ENCODE measurements at places on chromosomes 3 and 15. TPM values are rescaled to one million over a fixed set of nuclear protein-coding genes. Genes with fewer than 3 reads are reported as not detected.

The SOX14 gene
- 0.39 TPM for polyA plus RNA-seq

The SLC22A13 gene
- 0.26 TPM for polyA plus RNA-seq

The ZMYND10 gene
- 0.24 TPM for polyA plus RNA-seq

The DLEC1 gene
- polyA plus RNA-seq = 0.66 TPM

The AMIGO3 gene
- 3.5 TPM for polyA plus RNA-seq

The ACP3 gene
- 1.1 TPM for polyA plus RNA-seq

The SKOR1 gene
- not detected for polyA plus RNA-seq

The ZBTB20 gene
- polyA plus RNA-seq = 2.0 TPM

The RUVBL1 gene
- polyA plus RNA-seq = 137 TPM

The SLC28A2 gene
- 0.14 TPM for polyA plus RNA-seq

The CPB1 gene
- not detected for polyA plus RNA-seq

The ZNF80 gene
- not detected for polyA plus RNA-seq

The LMOD3 gene
- not detected for polyA plus RNA-seq

The SMCO1 gene
- polyA plus RNA-seq = not detected

The SLC2A2 gene
- not detected for polyA plus RNA-seq

The PLA1A gene
- polyA plus RNA-seq = not detected

The C15orf61 gene
- 5.9 TPM for polyA plus RNA-seq

The SPATA16 gene
- polyA plus RNA-seq = not detected

The GOLGA8Q gene
- polyA plus RNA-seq = not detected

The CCDC13 gene
- 0.42 TPM for polyA plus RNA-seq

The UQCC5 gene
- 157 TPM for polyA plus RNA-seq

The RPS27L gene
- 1,086 TPM for polyA plus RNA-seq

The KPNA4 gene
- 17.8 TPM for polyA plus RNA-seq

The PCSK6 gene
- 1.7 TPM for polyA plus RNA-seq

The ESYT3 gene
- 3.5 TPM for polyA plus RNA-seq

The LCTL gene
- polyA plus RNA-seq = 3.2 TPM

The CALML4 gene
- polyA plus RNA-seq = 16.2 TPM

The KCNMB2 gene
- 0.53 TPM for polyA plus RNA-seq

The ZNF385D gene
- polyA plus RNA-seq = 9.7 TPM

The INSYN1 gene
- 0.10 TPM for polyA plus RNA-seq

The ACVR2B gene
- 25.3 TPM for polyA plus RNA-seq

The GP9 gene
- not detected for polyA plus RNA-seq

The GCHFR gene
- polyA plus RNA-seq = 40.2 TPM

The TJP1 gene
- 76.2 TPM for polyA plus RNA-seq

The HIGD2B gene
- polyA plus RNA-seq = 0.45 TPM

The CNBP gene
- polyA plus RNA-seq = 444 TPM

The NRG4 gene
- 0.47 TPM for polyA plus RNA-seq

The PCLAF gene
- polyA plus RNA-seq = 206 TPM

The SNRK gene
- 6.8 TPM for polyA plus RNA-seq

The C15orf39 gene
- polyA plus RNA-seq = 13.9 TPM

The SPESP1 gene
- polyA plus RNA-seq = not detected

The KLHL6 gene
- polyA plus RNA-seq = 0.05 TPM

The CTDSPL gene
- 23.2 TPM for polyA plus RNA-seq

The CPLX3 gene
- polyA plus RNA-seq = not detected

The EPM2AIP1 gene
- polyA plus RNA-seq = 5.0 TPM

Data from GM23338 (cell line).